Placental pericyte (primary cell): ENCODE measurements at places on chromosomes 6 and 20. TPM values are rescaled to one million over a fixed set of nuclear protein-coding genes. Genes with fewer than 3 reads are reported as not detected.

The RAMACL gene
- total RNA-seq, result 0.72 and 3.1 TPM in 2 replicates

The BTNL2 gene
- total RNA-seq, result not detected in 2 replicates

The EBF4 gene
- 1.0 and 1.1 TPM in 2 replicates for total RNA-seq

The HTR1B gene
- 0.66 and 21.5 TPM in 2 replicates for total RNA-seq

The DXO gene
- 17.3 and 31.7 TPM in 2 replicates for total RNA-seq

The TUBB2B gene
- total RNA-seq, result 1.5 and 5.2 TPM in 2 replicates

The FNDC11 gene
- total RNA-seq, result 0.43 and 0.88 TPM in 2 replicates

The COL10A1 gene
- total RNA-seq, result 106 TPM in 1 of 2 replicates, not detected in the other

The IRF4 gene
- total RNA-seq, result not detected in 2 replicates

The NKX2-2 gene
- total RNA-seq, result not detected in 2 replicates

The GTSF1L gene
- total RNA-seq, result not detected in 2 replicates

The SYNCRIP gene
- total RNA-seq, result 45.7 and 92.9 TPM in 2 replicates

The SMOC2 gene
- 0.14 and 0.22 TPM in 2 replicates for total RNA-seq
